ENCODE measurements at places on chromosomes 7 and 10. TPM values are rescaled to one million over a fixed set of nuclear protein-coding genes. Genes with fewer than 3 reads are reported as not detected.

GRCh38 chr7:35259523-35259908 lies 5.6 kb upstream of the TBX20 start:
- no peak for DNase-seq

CRHR2 gene
- 0.07 TPM for polyA plus RNA-seq

GRCh38 chr10:114482480-114483304 lies 78.4 kb upstream of the AFAP1L2 start:
- no peak for DNase-seq

GRCh38 chr10:16698461-16698860 lies 118.8 kb downstream of the RSU1 start:
- DNase-seq = no peak

GRCh38 chr10:60099998-60100747 lies 193.8 kb upstream of the CCDC6 start:
- DNase-seq = peak; percentile 56

GRCh38 chr7:2806571-2806970 lies 37.5 kb downstream of the GNA12 start:
- no peak for DNase-seq

GRCh38 chr7:47572939-47573757 lies 8.8 kb downstream of the TNS3 start:
- DNase-seq = no peak

ADAM12 gene
- polyA plus RNA-seq = 26.4 TPM

ADRB1 gene
- polyA plus RNA-seq = 0.12 TPM

CLCN1 gene
- polyA plus RNA-seq = 0.35 TPM

DNA sequence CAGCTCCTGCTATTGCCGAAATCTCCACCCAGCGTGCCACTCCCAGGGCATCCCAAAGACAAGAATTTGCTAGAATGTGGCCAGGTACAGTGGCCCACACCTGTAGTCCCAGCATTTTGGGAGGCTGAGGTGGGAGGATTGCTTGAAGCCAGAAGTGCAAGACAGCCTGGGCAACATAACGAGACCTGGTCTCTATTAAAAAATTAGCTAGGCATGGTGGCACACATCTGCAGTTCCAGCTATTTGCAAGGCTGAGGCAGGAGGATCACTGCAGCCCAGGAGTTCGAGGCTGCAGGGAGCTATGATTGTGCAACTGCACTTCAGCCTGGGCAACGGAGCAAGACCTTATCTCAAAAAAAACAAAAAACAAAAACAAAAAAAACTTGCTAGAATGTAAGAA lies 73.3 kb upstream of the LYZL2 start:
- no peak for DNase-seq

PKD2L1 gene
- polyA plus RNA-seq = 0.38 TPM

- DNase-seq = no peak
Measured at GRCh38 chr7:29270594-29271318, 76.2 kb downstream of the CHN2 start.

GRCh38 chr10:132963430-132963960 lies 21.1 kb upstream of the CFAP46 start:
- no peak for DNase-seq

Data from left kidney (tissue), 8 donors.